ENCODE measurements at places on chromosomes 6 and 20.

DNA sequence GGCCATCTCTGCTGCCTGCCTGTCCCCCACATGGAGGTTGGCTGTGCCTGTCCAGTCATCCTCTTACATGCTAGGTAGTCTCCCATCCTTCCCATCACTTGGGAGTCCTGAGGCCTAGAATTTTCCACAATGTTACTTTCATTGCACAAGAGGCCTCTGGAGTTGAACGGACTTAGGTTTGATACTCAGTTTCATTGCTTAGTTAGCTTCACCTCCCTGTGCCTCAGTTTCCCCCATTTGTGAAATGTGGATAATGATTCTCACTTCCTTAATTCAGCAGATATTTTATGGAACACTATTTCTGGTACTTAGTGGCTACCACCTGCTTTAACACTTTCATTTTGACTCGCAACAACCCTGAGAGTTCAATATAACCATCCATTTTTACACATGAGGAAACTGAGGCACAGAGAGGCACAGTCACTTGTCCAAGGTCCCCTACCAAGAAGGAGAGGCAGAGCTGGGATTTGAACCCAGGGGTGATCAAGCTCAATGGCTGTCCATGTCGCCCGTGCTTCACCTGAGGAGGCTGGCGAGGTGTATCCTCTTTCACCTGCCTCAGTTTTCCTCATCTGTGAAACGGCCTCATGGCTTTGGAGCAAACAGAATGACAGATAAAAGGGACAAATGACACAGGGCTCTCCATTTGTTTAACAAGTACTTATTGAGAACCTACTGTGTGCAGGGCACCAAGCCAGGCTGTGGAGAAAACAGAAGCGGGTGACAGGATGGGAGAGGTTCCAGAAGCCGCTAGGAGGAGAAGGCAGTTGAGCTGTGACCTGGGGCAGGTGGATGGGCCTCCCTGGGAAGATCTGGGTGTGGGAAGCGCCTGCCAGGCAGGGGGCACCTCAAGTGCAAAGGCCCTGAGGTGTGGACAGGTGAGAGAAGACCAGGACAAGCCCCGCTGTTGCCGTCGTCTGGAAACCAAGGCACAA is 154.3 kb upstream of the PTPN1 start:
- no peak for DNase-seq

DNA sequence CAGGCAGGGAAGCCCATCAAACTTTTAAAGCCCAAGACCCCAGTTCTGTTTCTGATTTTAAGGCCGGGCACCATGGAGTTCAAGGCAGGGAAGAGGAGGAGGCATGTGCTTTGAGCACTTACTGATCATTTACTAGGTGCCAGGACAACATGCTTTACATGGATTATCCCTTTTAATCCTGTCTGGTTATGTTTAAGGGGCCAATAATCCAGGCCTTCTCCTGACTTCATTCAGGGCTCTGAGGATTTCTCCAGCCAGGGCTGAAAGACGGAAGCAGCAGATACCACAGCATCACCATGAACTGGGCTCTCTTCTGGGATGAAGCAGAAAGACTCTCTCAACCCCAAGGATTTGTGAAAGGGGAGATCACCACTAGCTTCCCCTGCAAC is 4.1 kb downstream of the CCND3 start:
- DNase-seq = no peak

DNA sequence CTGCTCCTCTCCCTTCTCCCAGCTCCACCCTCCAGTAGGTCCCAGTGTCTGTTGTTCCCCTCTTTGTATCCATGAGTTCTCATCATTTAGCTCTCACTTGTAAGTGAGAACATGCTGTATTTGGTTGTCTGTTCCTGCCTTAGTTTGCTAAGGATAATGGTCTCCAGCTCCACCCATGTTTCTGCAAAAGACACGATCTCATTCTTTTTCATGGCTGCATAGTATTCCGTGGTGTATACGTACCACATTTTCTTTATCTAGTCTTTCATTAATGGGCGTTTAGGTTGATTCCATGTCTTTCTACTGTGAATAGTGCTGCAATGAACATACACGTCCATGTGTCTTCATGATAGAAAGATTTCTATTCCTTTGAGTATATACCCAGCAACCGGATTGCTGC is 136.6 kb downstream of the MYLK4 start:
- no peak for DNase-seq

DNA sequence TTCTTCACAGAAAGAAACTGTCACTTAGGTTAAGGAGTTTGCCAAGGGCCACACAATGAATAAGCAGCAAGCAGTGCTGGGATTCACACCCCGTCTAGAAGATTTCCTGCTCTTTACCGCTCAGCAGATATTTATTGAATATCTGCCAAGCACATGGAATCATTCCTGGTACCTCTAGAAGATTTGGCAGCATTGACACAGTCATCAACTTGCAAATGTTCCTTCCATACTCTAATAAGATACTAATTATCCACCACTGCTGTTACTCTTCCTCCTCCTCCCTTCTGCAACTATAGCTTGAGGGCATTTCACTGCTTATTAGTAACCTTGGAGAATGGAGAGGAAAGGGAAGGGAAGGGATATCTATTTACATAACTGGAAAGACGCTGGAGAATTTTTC is 13.0 kb downstream of the MOXD1 start:
- no peak for DNase-seq

GRCh38 chr6:74356391-74356790 is 660.4 kb downstream of the CD109 start:
- DNase-seq = no peak

- DNase-seq = no peak
Measured at GRCh38 chr6:31462026-31462963, 35.6 kb upstream of the MICB start.

DNA sequence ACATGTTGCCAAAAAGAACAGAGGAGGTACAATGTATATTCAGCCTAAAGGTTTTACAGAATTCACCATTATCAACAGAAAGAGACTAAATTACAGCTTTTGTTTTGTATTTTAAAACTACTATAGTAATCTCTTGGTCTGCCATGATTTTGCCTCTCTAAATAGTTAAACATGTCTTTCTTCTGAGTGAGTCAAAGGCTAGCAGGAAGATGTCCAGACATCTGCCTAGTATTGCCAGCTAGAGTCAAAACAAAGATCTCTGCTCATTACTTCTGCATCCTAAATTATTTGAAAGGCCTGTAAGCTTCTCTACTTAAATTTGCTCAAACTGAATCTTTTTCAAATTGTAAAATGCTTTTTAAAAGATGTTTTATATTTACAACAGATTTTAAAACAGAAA is 8.8 kb downstream of the ASF1A start:
- no peak for DNase-seq

- no peak for DNase-seq
Measured at GRCh38 chr6:11621119-11621518, 83.6 kb downstream of the TMEM170B start.

DNA sequence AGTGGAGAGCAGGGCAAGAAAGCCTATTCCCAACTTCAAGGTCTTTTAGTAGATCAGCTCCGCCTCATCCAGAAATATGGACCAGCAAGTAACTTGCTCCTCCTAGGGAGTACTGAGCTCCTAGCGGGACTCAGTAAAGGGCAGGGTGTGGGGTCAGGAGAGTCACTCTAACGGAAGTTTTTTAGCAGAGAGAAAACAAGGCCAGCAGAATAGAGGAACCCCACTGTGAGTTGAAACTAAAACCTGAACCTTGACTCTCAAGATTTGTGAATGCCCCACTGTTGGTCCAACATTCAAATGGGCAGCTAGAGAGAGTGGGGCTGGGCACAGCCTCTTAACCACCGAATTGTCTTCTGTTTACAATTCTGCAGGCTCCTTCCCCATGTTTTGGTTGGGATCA is 244.8 kb downstream of the FARS2 start:
- DNase-seq = no peak

DNA sequence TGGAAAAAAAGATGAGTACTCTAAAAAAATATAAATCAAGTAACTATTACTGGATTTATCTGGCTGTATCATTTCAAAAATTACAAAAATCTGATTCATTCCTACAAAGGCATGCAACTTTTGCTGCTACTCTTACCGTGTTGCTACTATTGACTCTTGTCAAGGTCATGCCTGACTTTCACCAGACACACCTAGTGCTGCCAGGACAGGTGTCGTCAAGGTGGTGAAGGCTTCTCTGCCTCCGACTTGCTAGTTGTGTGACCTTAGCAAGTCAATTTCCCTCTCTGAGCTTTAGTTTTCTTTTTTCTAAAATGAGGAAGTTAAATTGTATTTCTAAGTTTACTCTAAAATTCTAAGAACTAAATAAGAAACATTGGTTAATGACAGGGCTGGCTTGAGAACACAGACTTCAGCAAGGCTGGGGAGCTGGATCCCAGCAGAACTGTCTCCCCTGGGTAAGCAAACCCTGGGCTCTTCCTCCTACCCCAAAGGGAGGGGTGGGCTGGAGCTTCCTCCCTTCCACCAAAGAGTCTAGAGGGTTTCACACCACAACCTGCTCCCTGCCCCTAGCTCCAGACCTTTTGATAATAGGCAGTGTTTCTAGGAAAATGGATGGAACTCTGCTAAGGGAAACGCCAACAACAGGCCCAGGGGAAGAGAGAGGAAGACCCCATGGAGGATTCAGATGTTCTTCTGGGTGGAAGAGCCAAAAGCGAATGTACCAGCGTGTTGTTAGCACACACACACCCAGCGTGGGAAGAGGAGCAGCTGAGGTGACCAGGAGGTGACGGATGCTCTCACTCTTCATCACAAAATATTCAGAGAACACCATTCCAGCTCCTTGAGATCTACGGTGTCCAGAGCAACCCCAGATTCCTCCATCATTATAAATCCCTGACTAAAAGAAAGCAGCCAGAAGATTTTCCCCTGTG is 47.9 kb upstream of the CITED2 start:
- no peak for DNase-seq

GRCh38 chr6:144219056-144219685 is 66.0 kb upstream of the UTRN start:
- peak; percentile 12 for DNase-seq

GRCh38 chr6:86477500-86478148 is 459.7 kb upstream of the HTR1E start:
- DNase-seq = no peak

DNA sequence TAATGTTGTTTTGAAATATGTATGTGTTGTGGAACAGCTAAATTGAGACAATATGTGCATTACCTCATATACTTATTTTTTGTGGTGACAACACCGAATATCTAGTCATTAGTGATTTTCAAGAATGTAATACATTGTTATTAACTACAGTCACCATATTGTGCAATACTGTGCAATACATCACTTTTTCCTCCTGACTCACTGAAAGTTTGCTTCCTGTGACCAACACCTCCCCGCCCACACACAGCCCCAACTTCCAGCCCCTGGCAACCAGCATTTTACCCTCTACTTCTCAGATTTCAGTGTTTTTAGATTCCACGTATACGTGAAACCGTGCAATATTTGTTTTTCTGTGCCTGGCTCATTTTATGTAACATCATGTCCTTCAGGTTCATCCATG is 627.9 kb downstream of the PRKN start:
- peak; percentile 6 for DNase-seq

DNA sequence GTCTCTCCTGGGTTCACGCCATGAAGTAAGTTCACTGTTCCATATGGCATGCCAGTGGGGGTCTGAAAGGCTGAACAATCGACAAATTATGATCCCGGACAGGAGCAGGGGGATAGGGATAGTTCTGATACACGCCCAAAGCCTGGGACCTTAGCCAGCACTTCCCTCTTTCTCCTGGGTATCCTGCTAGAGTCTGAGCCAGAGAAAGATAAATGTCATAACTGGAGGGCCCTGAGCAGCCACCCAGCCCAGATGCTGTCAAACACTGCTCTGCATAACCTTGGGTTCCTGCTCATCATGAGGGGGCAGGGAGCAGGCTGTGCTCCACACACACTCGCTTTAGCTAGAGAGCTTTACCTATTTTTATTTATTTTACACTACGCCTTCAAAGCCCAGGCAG is 12.3 kb downstream of the EDEM2 start:
- no peak for DNase-seq

GRCh38 chr6:45619211-45619760 is 241.6 kb upstream of the SUPT3H start:
- DNase-seq = no peak

GRCh38 chr20:57266291-57267157 is at the start of gene BMP7:
BMP7 (minus strand) TSS chr20:57266641; CDS start chr20:57266122, 519 bp downstream.
- no peak for DNase-seq

DNA sequence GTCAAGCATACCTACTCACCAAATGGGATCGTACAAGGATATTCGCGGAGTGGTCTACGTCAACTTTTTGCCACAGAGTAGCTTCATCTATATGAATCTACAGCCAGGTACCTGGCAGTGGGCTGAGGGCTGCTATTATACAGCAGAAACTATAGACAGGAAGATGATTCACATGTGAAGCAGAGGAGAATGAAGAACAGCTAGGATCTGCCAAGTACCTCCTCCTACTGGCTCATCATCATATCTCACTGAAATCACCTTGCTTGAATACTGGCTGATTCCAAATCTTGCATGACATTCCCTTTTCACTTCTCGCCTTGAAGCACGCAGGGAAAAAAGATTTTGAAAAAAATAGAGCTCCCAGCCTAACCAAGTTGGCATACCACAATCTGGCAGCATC is 488.7 kb upstream of the NRSN1 start:
- no peak for DNase-seq

GRCh38 chr20:37311710-37312355 is 22.4 kb downstream of the MANBAL start:
- no peak for DNase-seq

DNA sequence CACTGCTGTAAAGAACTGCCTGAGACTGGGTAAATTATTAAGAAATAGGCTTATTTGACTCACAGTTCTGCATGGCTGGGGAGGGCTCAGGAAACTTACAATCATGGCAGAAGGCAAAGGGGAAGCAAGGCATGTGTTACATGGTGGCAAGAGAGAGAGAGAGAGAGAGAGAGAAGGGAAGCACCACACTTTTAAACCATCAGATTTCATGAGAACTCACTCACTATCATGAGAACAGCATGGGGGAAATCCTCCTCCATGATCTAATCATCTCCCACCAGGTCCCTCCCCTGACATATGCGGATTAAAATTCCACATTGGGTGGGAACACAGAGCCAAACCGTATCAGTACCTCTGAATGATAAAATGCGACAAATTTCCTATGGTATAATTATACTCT is 203.9 kb upstream of the MARCKS start:
- no peak for DNase-seq

- DNase-seq = no peak
Measured at GRCh38 chr6:139695361-139695760, 320.9 kb upstream of the CITED2 start.

GRCh38 chr6:14455427-14455826 is 337.9 kb downstream of the CD83 start:
- no peak for DNase-seq
